NCI-H774 (cell line): ENCODE measurements at places on chromosomes 4 and X.

DNA sequence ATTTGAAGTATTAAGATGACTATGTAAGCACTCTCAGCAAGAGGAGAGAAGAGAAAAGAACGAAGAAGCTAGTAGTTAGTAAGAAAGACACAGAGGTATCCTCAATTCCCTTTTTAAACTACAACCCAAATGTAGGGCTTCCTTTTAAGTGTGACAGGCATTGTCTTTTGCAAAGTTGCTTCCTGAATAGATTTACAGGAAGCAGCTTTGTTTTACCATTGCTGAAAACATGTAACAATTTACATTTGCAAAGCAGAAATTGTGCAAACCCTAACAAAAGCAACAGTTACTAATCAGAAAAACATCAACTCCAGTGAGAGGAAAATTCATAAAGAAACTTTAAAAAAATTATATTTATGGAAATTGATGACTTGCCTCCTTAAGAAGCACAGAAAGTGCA is 96.4 kb downstream of the FAM13A start:
- DNase-seq: no peak

DNA sequence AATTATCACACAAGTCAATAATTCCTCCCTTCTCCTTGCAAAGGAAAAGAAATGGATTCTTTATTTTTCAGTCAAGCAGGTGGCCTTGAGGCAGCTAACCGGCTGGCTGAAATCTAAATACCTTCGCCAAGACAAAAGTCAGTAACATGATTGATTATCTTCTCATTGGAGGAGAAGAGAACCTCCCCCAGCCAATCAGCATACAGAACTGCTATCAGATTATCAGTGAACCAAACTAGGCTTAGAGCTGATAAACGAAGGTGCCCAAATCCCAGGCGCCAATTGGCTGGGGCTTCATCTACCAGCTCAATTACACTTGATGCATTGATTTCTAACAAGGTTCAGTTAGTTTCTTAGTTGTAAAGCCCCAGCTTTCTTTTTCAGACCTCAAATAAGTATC is 152.4 kb upstream of the NOCT start:
- DNase-seq: no peak

DNA sequence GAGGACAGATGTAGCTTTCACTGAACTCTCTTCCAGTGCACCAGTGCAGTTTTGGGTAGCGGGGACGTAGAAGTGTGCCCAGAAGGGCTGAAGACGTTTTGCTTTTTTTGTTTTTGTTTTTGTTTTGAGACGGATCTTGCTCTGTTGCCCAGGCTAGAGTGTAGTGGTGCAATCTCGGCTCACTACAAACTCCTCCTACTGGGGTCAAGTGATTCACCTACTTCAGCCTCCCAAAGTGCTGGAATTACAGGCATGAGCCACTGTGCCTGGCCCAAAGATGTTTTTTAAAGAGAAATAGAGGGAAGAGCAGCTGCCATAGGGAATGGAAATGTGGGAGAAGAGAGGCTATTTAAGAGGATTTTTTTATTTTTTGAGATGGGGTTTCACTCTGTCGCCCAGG is 74.4 kb upstream of the ACSL1 start:
- no peak for DNase-seq

DNA sequence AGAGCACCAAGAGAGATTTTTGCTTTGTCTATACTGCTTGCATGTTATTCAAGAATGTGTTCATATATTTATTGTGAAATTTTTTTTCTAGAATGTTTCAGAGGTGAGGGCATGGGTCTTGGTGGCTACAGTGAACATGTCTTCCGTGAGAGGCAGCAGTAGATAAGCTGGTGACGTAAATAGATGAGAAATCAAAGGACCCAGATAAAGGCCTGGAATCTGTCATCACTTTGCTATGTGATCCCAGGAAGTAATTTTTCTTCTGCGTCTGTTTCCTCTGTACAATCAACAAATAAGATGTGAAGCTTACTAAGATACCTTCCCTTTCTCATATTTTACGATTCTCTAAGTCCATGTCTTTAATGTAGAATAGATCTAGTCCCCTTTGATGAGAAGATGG is 129.1 kb downstream of the COL4A6 start:
- DNase-seq: no peak

DNA sequence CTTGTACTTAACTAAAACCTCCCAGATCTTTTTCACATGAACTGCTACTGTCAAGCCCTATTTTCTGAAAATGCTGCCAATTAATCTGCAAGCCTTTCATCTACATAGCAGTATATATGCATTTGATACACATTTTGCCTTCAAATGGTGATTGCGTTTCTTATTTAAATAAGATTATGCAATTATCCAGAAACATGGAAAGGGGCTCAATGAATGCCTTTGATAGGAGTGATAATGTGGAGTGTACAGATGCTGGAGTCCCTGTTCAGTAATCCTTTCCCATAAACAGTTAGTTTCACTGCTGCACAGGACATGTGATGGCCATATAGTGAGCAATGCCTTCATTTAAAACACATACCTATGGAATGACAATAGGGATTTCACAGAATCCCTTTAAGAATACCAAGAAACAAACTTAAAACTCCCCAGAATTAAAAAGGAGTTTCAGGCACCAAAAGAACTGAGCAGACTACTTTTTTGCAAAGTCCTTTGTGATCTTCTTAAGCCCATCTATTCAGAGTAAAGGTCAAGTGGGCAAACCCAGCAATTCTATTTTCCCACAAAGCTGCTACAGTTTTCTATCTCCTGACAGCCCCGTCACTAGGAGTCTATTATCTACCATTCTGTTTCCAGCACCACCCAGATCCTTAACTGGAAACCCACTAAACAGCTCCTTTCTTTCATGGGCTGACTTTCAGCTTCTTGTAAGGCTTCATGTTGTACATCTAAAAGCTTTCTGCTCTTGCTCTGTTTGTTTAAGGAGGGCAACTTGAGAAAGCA is 120.3 kb downstream of the UNC5C start:
- no peak for DNase-seq

DNA sequence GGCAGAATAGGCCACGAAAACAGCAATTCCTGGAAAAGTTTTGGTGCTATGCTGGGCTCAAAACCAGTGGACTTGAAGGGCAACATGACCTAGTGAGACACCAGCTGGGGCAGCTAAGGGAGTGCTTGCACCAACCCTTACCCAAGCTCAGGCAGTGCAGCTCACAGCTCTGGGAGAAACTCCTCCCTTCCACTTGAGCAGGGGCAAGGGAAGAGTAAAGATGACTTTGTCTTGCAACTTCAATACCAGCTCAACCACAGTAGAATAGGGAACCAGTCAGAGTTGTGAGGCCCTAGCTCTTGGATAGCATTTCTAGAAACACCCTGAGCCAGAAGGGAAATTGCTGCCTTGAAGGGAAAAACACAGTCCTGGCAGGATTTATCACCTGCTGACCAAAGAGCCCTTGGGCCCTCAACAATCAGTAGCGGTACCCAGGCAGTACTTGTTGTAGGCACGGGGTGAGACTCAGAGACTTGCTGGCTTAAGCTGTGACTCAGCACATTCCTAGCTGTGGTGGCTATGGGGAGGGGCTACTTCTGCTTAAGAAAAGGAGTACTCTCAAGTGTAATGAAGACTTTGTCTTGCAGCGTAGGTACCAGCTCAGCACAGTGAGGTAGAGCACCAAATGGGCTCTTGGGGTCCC is 19.7 kb upstream of the ABCG2 start:
- no peak for DNase-seq

DNA sequence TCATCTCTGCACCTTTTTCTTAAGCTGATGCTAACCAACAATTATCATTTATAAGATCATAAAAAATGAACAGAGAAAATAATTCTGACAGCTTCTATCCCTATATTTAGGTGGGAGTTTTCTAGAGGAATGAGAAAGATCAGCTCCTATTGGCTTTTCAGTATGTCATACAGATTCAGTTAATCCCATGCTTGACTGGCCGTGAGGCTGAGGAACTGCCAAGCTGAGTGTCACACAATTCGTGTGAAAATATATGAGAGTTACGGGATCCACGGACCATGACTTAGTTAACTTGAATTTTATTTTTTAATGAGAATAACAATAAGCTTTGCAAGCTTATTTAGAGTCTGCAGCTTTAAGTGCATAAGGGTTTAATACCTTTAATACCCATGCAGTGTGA is 37.5 kb downstream of the PHEX start:
- no peak for DNase-seq

DNA sequence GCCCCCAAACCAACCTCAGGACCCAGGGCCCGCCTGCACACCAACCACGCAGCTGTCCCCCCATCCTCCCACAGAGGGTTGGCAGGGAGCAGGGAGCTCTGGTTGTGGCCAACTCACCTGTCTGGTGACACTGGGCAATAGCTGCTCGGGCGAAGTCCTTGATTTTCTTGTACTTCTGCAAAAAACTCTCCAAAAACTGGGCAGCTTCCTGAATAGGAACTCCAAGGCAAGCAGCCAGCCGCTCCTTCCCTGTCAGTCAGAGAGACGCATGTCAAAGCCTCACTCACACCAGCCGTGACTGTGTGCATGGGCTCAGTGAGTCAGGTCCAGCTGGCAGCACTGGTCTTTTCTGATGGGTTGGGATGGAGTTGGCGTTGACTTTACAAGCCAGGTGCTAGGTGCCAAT is 26.4 kb downstream of the NAT8L start:
- DNase-seq: peak; percentile 25

- DNase-seq: no peak
Measured at GRCh38 chr4:33467291-33467690, 2747.1 kb downstream of the PCDH7 start.

GRCh38 chr4:17027495-17027894 is 129.1 kb upstream of the LDB2 start:
- DNase-seq: no peak
